NCI-H2171 treated with DMSO at 0.1 percent for 48 hours (cell line): ENCODE measurements at places on chromosomes 3 and 15.
A peak's percentile ranks its signal among the peaks of the same experiment; 100 is the strongest.

- DNase-seq, result no peak
Measured at GRCh38 chr15:54120949-54121463, 142.8 kb downstream of the UNC13C start.

- DNase-seq, result no peak
Measured at GRCh38 chr3:133283958-133284807, 115.7 kb upstream of the BFSP2 start.

GRCh38 chr3:48835650-48836366 lies 11.9 kb downstream of the PRKAR2A start:
- DNase-seq, result no peak

GRCh38 chr15:67409175-67409574 lies 111.8 kb upstream of the C15orf61 start:
- peak; percentile 56 for DNase-seq

DNA sequence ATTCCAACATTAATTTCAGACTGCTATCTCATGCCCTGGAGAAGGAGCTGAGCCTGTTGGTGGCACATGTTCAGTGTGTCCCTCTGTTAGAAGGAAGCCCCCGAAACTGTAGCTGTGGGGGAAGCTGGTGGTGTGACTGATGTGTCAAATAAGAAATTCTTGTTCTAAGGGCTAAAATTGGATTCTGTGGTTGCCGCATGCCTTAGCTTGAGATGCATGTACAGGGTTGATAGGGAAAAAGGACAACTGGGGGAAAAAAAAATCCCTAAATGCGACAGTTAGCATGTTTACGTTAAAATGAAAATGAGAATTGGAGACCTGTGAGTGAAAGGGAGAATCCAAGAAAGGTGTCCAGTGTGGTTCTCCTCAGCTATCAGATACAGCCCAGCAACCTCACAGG lies 58.6 kb downstream of the MED12L start:
- no peak for DNase-seq

DNA sequence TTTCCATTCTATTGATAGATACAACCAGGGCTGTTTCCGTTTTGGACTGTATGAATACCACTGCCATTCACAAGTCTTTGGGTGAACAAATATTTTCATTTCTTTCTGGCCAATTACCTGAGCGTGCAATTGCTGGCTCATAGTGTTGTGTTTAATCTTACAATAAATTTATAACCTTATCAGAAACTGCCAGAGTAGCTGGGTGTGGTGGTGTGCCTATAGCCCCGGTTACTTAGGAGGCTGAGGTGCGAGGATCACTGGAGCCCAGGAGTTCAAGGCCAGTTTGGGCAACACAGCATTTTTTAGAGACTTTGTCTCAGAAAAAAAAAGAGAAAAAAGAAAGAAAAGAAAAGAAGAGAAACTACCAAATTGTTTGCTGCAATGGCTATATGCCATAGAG lies 5.4 kb upstream of the SLC6A6 start:
- DNase-seq, result no peak

- no peak for DNase-seq
Measured at GRCh38 chr3:142168514-142168913, 19.2 kb upstream of the TFDP2 start.
